ENCODE measurements at places on chromosomes 12 and 14.
A peak's percentile ranks its signal among the peaks of the same experiment; 100 is the strongest.

- DNase-seq = no peak
Measured at GRCh38 chr14:94574336-94574735, 6.9 kb upstream of the SERPINA5 start.

- DNase-seq = no peak
Measured at GRCh38 chr12:19856389-19856788, 417.1 kb downstream of the AEBP2 start.

- DNase-seq = no peak
Measured at GRCh38 chr14:103105580-103106150, 11.1 kb downstream of the EXOC3L4 start.

DNA sequence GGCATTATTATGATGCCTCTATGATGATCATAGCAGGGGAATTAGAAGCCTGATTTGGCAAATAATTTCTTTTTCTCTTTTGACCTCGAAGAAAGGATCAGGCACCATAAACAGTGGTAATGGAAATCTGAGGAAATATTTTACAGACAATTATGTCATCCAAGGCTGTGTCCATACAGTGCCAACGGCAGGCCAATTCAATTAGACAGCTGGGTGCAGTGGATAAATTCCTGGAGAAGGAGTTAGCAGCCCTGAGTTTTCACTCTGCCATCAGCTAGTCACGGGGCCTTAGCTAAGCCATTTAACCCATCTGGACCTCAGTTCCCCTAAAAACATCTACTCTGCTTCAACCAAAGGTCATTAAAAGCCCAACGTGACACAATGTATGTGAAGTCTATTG is 4.1 kb downstream of the TPH2 start:
- DNase-seq = no peak

GRCh38 chr14:71437870-71438269 is 494.4 kb upstream of the RGS6 start:
- DNase-seq = no peak

DNA sequence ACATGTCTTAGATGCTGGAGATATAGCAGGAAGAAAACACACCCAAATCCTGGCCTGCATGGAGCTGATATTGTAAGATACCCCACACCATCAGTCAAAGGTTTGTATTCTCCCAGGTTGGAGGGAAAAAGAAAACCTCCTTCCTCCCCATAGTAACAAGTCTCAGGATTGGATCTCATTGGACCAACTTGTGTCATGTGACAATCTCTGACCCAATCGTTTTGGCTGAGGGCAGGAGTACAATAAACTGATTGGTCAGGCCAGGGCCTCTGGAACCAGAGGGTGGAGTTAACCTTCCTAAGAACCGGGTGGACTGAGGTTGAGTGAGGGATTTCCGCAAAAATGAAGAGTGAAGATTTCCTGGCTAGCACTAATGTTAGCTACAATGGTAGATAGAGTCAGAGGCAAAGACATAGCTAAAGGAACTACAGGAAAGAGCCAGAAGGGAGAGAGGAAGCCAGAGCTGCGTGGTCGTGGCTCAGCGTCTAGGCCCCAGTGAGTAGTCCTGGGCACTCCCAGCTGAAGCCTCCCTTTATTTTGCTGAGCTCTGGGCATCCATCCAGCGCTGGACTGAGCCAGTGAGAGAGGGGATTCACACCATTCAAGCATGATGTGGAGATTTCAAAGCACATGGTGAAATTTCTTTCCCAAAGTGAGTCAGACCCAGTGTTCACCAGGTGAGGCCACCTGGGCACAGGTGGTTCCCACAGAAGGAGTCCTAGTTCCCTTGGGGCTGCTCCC is 219.9 kb downstream of the AACS start:
- no peak for DNase-seq

GRCh38 chr12:132450418-132451171 is 39.4 kb upstream of the FBRSL1 start:
- DNase-seq = no peak

GRCh38 chr12:22473212-22473611 is 71.1 kb downstream of the C2CD5 start:
- DNase-seq = no peak

DNA sequence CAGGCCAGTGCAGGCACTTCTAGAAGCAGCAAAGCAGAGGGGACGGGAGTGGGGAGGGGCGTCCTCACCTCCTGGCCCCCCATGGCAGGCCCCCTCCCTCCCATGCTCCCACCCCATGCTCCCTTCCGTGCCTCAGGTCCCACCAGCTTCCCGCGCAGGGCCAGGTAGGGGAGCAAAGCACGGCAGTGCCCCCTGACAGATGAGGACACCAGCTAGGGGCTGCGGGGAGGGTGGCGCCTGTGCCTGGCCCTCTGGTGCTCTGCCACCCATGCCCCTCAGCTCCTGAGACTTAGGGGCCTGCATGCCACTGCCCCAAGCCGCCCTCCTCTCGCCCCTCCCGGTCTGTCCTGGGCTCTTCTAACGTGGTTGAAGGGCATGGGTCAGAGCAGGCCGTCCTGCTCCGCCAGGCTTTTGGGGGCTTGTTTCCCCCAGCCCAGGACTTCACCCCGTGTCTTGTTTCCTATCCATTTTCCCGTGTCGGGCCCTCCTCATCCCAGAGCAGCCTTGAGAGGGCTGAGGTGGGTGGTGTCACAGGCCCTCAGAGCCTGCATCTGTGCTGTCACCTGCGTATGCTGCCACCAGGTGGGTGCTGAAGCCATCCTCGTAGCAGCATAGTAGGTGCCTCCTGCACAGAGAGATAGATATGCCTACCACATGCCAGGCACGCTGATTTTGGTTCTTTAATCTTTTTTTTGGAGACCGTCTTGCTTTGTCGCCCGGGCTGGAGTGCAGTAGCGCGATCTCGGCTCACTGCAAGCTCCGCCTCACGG is 10.2 kb downstream of the TRMT61A start:
- DNase-seq = no peak

GRCh38 chr14:76904740-76905569 is 78.7 kb downstream of the LRRC74A start:
- DNase-seq = peak; percentile 71

DNA sequence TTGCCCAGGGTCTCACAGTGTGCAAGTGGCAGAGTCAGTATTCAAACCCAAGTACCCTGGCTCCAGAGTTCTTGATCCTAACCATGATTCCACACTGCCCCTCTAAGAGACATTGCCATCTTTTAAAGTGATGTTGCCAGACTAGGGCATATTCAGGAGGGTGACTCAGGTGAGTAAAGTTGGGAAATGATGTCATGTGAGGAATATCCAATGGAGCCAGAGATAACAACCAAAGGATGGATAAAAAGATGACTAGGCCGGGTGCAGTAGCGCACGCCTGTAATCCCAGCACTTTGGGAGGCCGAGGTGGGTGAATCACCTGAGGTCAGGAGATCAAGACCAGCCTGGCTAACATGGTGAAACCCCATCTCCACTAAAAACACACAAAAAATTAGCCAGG is 85.6 kb downstream of the SMOC1 start:
- DNase-seq = no peak

- DNase-seq = no peak
Measured at GRCh38 chr12:20443792-20444191, 75.5 kb downstream of the PDE3A start.

GRCh38 chr14:52042371-52043289 is 26.2 kb downstream of the NID2 start:
- no peak for DNase-seq

- DNase-seq = no peak
Measured at GRCh38 chr14:68748260-68748659, 44.6 kb downstream of the ZFP36L1 start.

- no peak for DNase-seq
Measured at GRCh38 chr14:77710364-77710763, 2.5 kb downstream of the SLIRP start.

DNA sequence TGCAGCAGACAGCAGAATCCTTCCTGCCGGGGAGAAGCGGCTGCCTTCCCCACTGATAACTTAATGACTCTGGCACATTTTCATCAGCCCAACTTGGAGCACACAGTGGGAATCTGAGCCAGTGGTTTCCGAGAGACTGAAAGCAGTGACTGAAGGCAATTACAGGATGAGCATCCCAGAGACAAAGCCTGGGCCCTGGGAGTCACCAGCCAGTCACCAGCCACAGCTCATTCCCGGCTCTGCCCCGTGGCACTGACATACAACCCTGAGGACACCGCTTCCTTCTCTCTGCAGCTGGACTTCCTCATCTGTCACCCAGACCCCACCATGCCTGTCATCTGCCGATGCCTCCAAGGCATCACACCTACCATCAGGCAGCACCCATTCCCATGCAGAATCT is 192.3 kb downstream of the DPF3 start:
- DNase-seq = no peak

DNA sequence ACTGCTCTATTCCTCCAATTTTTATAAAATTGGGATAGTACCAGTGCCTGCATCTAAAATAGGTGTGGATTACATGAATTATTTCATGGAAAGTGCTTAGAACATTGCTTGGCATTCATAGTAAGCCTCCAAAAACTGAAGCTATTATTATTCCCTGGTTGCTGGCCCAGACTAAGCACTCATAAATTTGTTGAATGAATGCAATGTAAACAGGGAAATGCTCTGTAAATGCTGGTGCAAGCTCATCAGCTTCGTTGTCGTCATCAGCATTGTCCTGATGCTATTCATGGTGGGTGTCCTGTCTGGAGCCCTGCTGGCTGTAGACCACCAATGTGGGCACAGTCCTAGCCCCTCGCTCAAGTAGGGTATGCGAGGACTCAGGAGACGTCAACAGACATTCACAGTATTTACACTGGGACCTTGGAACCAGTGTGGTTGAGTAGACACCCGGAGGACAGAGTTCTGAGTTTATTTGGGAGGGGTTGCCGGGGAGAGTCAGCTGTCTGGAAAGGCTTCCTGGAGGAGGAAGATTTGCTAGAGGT is 16.5 kb downstream of the BDKRB2 start:
- no peak for DNase-seq

- DNase-seq = no peak
Measured at GRCh38 chr14:34711169-34711568, 3.2 kb downstream of the CFL2 start.

DNA sequence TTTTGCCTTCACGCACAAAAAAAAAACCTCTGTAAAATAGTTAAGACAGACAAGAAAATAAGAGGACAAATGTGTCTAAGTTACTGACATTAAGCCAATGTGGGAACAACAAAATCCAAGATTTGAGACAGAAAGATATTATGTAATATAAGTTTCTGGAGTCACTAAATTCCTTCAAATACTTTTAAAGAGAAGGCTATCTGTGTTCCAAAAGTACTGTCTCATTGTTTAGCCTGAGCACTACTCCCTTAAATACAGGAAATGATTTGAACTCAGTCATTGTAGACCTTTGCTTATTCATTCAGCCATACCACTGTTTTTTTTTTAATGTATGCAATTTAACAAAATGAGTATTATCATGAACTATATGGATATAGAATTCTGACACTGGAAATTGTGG is 82.7 kb upstream of the KITLG start:
- DNase-seq = no peak

All from stimulated activated CD8-positive, alpha-beta memory T cell treated with anti-CD3 and anti-CD28 coated beads, Interleukin-4, amount 100 ng/mL, for 4 hours (primary cell).